ENCODE measurements at places on chromosomes 16 and 17.

- no peak for DNase-seq
Measured at GRCh38 chr17:77035526-77035925, 105.2 kb upstream of the SEC14L1 start.

DNA sequence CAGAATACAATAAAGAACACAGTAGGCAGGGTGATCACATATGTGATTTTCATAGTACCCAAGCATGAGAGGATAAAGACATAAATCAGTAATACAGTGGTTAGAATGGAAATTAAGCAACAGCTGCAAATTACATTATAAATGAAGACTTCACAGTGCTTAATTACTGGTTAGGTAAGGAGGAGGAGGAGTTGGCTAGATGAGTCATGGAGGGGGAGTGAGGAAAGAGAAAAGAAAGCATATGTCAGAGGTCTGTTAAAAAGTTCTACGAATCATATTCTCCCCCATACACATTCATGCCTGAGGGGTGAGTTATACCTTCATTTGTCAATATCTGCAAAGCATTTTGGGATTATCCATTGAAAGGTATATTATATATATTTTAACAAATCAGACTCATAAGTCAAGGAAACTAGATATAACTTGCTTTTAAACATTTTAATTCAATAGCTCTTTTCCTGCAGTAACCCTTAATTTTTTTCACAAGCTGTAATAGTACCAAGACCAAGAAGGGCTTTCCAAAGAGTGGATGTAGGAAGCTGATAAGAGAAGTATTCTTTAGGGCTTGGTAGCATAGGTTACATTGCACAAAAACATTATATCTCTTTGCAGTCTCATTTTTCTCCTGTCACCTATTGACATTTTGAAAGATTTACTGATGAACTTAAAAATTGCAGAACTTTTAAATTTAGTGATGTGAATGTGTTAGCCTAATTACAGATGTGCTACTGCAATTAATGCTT is 99.3 kb downstream of the STXBP4 start:
- DNase-seq: no peak

GRCh38 chr16:15996432-15997109 is 47.2 kb downstream of the ABCC1 start:
- DNase-seq: no peak

DNA sequence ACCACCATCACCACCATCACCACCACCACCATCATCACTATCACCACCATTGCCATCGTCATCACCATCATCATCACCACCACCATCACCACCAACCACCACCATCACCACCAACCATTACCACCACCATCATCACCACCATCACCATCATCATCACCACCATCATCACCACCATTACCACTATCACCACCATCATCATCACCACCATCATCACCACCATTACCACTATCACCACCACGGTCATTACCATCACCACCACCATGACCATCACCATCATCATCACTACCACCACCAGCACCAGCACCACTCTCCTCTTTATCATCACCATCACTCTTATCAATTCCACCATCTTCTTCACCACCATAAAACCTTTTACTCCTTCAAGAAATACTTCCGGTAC is 1.1 kb upstream of the TMEM114 start:
- DNase-seq: no peak

DNA sequence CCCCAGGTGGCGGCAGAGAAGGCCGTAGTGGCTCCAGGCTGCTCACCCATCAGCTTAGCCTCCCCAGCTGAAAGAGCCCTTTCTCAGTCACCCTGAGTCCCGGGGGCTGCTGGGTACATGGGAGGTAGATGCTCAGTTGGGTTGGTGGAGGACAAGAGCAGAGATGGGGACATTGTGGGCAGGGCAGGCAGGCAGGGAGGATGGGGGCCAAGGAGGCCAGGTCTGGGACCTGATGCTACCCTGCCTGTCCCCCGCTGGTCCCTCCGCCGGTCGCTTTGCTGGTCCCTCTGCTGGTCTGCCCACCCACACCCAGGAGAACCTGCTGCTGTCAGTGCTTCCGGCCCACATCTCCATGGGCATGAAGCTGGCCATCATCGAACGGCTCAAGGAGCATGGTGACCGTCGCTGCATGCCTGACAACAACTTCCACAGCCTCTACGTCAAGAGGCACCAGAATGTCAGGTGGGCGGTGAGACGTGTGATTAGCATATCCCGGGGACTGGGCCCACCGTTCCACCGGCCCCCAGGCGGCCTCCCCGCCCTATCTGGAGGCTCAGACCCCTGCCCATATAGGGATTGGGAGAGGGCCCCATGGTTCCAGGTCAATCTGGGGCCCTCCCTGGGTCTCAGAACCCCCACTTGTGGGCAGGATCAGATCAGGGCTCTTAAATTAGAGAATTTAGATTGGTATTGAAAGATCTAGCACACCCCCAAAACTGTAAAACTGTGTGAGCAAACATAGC is 26.9 kb downstream of the ADCY7 start:
- no peak for DNase-seq

DNA sequence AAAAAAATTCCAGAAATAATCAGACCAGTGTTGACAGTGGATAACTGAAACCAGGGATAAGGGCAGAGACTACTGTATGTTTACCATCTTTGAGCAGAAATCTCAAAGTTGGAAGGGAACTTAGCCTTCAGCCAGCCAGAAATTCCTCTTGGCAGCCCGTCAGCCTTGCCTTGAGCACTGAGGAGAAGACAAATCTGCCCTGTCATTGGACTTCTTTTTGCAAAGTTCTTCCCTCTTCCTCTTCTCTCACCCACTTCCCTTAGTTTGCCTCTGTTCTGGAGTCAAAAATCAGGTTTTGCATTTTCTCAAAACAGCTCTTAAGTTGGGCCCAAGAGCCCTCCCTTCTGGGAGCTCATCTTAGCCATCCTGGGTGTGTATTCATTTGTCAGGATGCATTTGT is 6.2 kb downstream of the TUFM start:
- no peak for DNase-seq

DNA sequence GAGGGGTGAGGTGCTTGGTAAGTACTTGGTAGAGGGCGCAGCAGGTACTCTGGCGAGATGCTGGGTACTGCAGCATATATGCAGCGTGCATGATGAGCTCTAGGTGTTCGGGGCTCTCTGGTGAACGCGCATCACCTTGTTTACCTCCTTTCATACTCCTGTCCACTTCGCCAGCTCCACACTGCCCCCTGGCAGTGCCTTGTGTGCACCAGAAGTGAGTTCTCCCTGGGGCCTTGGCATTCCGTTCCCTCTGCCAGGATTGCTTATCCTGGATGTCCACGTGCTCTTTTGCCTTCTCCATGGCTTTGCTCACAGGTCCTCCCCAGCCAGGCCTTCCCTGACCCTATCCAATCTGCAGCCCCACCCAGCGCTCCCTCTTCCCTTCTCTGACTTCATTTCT is 154.2 kb downstream of the MRM1 start:
- DNase-seq: no peak

DNA sequence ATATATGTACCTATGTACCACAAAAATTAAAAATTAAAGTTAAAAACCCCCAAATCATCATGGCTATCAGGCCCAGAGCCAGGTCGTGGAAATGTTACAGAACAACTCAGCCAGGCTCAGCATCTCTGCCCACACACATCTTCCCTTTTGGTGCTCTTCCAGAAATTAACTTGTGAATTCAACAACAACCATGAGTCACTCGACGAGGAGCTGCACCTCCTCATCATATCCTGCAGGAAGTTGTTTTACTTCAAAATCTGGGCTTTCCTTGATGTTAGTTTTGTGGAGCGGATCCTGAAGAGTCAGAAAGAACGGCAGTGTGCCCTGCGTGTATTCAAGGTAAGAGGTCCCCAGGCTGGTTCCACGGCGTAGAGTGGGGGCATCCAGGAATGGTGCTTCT is 10.6 kb downstream of the FBXO39 start:
- no peak for DNase-seq

GRCh38 chr17:19383681-19384470 is 3.1 kb downstream of the MFAP4 start:
- no peak for DNase-seq

DNA sequence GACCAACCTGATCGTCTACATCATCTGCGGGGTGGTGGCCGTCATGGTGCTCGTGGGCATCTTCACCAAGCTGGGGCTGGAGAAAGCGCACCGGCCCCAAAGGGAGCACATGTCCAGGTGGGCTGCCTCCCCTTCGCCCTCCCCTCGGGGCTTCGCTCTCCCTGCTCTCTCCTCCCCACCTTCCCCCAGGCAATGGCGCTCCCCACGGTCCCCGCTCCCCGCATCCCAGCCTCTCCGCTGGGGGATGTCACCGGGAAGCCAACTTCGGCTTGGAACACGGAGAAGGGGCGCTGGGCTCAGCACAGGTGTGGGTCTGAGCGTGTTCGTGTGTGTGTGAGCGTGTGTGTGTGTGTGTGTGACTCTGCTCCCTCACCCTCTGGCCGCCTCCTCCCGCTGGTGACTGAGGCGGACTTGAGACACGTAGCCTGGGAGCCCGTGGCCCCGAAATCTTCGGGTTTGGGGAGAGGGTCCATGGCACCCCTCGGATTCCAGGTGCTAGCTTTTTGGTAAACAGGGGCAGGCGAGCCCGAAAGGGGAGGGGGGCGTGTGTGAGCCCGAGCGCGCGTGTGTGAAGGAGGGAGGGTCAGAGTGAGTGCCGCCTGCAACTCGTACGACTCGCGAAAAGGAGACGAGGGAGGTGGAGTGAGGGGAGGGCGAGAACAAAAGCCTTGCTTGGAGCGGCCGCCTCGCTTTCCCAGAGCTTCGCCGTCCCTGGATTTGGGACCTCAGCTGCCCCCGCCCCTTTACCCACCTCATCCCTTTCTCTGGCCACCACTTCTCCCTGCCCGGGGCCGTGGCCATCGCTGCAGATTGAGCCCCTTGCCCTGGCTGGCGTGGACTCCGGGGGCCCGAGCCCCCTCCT is 1.3 kb downstream of the SHISA9 start:
- no peak for DNase-seq

DNA sequence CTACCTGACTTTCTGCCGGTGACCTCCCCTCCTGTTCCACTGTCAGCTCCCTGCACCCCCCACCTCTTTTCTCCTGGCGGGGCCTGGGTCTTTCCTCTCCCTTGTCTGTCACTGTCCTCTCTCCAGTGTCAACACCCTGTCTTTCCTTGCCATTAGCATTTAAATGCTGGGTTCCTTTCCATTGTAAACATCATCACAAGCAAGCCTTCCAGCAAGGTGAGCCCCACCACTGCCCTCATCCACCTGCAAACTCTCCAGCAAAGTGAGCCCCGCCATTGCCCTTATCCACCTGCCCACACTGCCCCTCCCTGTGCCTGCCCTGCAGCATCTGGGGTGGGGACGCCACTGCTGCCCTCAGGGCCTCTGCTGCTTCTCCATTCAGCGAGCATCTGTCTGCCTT is 195.0 kb downstream of the ENGASE start:
- DNase-seq: no peak

DNA sequence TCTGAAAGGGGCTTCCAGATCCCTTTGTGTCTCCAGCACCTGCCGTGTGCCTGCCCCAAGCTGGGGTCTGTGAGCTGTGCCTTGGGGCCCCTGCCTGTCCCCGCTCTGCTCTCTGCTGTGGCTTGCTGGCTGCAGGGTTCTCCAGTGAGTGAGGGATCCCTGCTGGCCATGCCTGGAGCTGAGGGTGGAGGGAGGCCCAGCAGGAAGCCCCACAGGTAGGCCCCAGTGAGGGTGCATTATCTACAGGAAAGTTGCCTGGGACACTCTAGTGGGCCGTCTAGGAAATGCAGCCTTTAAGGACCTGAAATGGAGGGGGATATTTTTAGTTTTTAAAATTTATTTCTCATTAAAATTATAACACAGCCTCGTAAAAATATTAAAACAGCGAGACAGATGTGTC is 50.9 kb downstream of the JPH3 start:
- no peak for DNase-seq

- no peak for DNase-seq
Measured at GRCh38 chr16:30929167-30929566, 5.8 kb downstream of the FBXL19 start.

DNA sequence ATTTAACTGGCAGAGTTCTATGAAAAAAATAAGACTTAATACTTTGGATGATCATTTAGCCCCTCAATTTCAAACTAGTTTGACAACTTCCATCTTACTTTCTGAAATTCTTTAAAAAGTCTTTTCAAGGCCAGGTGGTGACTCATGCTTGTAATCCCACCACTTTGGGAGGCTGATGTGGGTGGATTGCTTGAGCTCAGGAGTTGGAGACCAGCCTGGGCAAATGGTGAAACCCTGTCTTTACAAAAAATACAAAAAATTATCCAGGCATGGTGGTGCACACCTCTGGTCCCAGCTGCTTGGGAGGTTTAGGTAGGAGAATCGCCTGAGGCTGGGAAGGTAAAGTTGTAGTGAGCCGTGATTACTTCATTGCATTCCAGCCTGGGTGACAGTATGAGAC is 154.4 kb downstream of the TANC2 start:
- no peak for DNase-seq

DNA sequence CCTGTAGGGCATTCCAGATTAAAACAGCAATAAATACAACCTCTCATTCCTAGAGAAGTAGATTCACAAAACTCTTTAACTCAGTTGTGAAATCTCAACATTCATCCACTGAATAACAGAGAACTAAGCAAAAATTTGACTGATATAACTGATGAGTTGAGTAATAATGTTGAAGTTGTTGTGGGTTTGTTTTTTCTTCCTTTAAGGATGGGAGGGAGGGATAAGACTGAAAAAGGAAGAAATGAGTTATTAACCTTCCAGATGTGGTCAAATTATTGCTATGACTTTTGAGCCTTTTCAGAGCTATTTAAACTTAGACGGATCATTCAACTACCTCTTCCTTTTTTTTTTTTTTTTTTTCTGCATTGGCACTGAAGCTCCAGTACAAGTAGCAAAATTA is 38.6 kb downstream of the SKAP1 start:
- no peak for DNase-seq

GRCh38 chr16:85402910-85403692 is 210.0 kb upstream of the GSE1 start:
- no peak for DNase-seq

DNA sequence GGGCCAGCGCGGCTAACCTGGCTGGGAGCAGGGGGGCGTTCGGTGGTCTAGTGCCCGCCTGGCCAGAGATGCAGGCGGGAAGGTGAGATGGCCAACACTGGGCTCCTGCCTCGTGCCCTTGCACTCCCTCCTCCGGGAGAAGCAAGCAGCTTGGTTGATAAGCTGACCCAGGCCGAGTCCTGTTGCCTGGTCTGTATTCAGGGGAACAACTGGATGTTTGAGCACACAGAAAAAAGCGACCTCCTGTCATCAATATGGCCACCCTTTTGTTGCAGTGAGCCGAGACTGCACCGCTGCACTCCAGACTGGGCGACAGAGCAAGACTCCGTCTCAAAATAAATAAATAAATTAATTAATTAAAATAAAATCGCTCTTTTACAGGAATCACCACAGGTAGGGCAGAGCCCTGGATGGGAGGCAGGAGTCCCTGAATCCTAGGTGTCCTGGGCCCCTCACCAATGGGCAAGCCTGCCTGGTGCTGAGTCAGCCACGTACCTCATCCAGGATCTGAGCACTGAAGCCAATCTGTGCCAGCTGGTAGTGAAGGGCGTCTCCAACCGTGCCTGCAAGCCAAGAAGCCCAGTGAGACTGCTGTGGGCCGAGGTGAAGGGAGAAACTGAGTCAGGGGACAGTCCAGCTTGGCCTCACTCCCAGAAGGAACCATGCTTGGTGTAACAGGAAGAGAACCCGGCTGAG is 31.8 kb downstream of the HASPIN start:
- no peak for DNase-seq
